Subcutaneous adipose tissue (tissue), 4 donors: ENCODE measurements at places on chromosomes 12 and 14. TPM values are rescaled to one million over a fixed set of nuclear protein-coding genes. Genes with fewer than 3 reads are reported as not detected.

Gene TMTC1
- total RNA-seq, result 45.4 TPM

Gene FAM222A
- total RNA-seq, result 0.49 TPM

Gene KRT83
- not detected for total RNA-seq

Gene LALBA
- total RNA-seq, result not detected

Gene TSHR
- not detected for total RNA-seq

Gene NRIP2
- 0.88 TPM for total RNA-seq

Gene GRIP1
- total RNA-seq, result 1.8 TPM

Gene RD3L
- total RNA-seq, result not detected

Gene NFE2
- total RNA-seq, result 0.51 TPM

Gene TAS2R42
- not detected for total RNA-seq

Gene THAP2
- 2.0 TPM for total RNA-seq

Gene DIO2
- 0.88 TPM for total RNA-seq

Gene HOXC12
- 0.17 TPM for total RNA-seq

Gene GPR135
- total RNA-seq, result 6.8 TPM
